ENCODE measurements at places on chromosomes 5 and 9. TPM values are rescaled to one million over a fixed set of nuclear protein-coding genes. Genes with fewer than 3 reads are reported as not detected.

The CCL19 gene
- total RNA-seq = 17.7 TPM

The MLANA gene
- total RNA-seq = not detected

DNA sequence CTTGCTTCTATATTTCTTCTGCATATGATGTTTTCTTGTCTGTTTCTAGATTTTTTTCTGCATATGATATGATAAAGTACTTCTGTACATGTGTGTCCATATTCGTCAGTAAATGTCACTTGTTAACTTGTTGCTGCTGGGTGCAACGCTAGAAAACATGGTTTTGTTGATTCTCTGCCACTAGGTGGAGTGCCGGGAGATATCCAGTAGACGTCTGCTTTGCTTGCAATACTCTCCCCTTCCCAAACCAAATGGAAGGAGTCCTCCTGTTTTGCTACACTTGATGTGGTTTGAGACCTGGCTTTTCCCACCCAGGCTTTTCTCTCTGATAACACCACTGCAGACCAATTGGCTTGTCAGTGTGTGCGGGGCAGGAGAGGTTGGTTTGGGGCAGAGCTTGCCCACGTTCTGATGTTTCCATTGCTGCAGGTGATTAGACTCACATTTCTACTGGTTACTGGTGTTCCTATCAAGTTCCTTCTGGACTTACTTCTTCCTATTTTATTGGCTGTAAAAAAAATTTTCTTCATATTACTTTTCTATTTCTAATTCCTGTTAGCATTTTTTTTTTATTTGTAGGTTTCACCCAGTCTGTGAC lies 900.0 kb upstream of the CDH10 start:
- H3K4me1 ChIP-seq = no peaks in the 10 kb centered on the region
- no peak overlapping the region for H3K27ac ChIP-seq
- no peaks in the 10 kb centered on the region for H3K36me3 ChIP-seq
- H3K4me3 ChIP-seq = no peak overlapping the region

- no peaks in the 10 kb centered on the region for H3K27me3 ChIP-seq
- H3K4me3 ChIP-seq = no peak overlapping the region
- H3K27ac ChIP-seq = no peak overlapping the region
- no peak for DNase-seq
- H3K36me3 ChIP-seq = no peaks in the 10 kb centered on the region
- H3K4me1 ChIP-seq = no peaks in the 10 kb centered on the region
Measured at GRCh38 chr5:125424402-125425141, 678.1 kb upstream of the ZNF608 start.

GRCh38 chr9:130500340-130501180 lies 55.8 kb downstream of the ASS1 start:
- H3K27ac ChIP-seq = no peak overlapping the region
- no peaks in the 10 kb centered on the region for H3K4me1 ChIP-seq

- H3K27me3 ChIP-seq = no peaks in the 10 kb centered on the region
- H3K36me3 ChIP-seq = no peaks in the 10 kb centered on the region
- H3K27ac ChIP-seq = no peak overlapping the region
- DNase-seq = no peak
- no peaks in the 10 kb centered on the region for H3K4me1 ChIP-seq
- H3K4me3 ChIP-seq = no peak overlapping the region
Measured at GRCh38 chr5:145791866-145792265, 43.3 kb downstream of the PRELID2 start.

GRCh38 chr9:130846487-130847305 lies 11.6 kb downstream of the ABL1 start:
- peaks cover 23% of the 10 kb centered on the region for H3K4me1 ChIP-seq
- no peaks in the 10 kb centered on the region for H3K36me3 ChIP-seq
- H3K4me3 ChIP-seq = peak overlapping the region; percentile 40

- H3K4me1 ChIP-seq = no peaks in the 10 kb centered on the region
- H3K27me3 ChIP-seq = no peaks in the 10 kb centered on the region
- no peaks in the 10 kb centered on the region for H3K36me3 ChIP-seq
- no peak for DNase-seq
- no peak overlapping the region for H3K4me3 ChIP-seq
Measured at GRCh38 chr5:9439531-9440292, 106.2 kb downstream of the SEMA5A start.

DNA sequence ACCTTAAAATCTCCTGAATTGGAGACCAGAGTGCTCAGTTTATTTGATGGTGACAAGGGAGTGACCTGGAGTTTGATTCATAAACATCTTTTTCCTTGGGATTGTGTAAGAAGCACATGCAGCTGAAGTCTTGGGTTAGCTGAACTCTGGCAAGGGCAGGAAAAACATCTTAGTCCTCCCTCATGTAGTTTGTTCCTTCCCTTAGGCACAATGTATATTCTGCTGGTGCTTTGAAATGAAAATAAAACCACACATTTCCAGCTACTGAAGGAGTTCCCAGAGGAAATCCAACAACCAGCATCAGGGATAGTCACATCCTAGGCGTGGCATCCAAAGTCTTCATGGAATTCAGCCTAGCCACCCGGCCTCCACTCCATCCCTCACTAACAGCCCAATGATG lies 95.2 kb upstream of the PAPPA start:
- H3K4me1 ChIP-seq = no peaks in the 10 kb centered on the region
- H3K4me3 ChIP-seq = no peak overlapping the region
- H3K36me3 ChIP-seq = no peaks in the 10 kb centered on the region
- no peaks in the 10 kb centered on the region for H3K27me3 ChIP-seq
- H3K27ac ChIP-seq = no peak overlapping the region
- DNase-seq = no peak

- H3K27ac ChIP-seq = no peak overlapping the region
- no peaks in the 10 kb centered on the region for H3K36me3 ChIP-seq
- H3K27me3 ChIP-seq = no peaks in the 10 kb centered on the region
- no peak for DNase-seq
- no peak overlapping the region for H3K4me3 ChIP-seq
- no peaks in the 10 kb centered on the region for H3K4me1 ChIP-seq
Measured at GRCh38 chr5:129971714-129972113, 67.4 kb downstream of the CHSY3 start.

DNA sequence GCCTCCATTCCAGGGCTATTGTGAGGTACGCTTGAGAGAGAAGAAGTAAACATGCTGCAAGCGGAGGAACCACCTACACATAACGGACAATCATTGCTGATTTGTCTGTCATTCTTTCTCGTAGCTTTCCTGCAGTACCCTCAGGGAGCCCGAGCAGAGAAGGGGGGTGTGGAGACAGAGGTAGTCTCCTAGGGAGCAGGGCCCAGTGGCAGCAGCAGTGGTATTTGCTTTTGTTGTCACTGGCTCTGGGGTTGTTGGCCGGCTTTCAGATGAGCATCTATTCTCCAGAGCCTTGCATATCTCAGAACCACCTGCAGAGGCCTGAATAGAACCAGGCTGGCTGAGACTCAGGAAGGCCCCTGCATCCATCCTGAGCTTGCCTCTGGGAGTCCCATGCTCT lies 19.9 kb downstream of the ENHO start:
- DNase-seq = no peak
- no peak overlapping the region for H3K4me3 ChIP-seq
- H3K36me3 ChIP-seq = no peaks in the 10 kb centered on the region
- no peak overlapping the region for H3K27ac ChIP-seq
- H3K4me1 ChIP-seq = peaks cover 17% of the 10 kb centered on the region

DNA sequence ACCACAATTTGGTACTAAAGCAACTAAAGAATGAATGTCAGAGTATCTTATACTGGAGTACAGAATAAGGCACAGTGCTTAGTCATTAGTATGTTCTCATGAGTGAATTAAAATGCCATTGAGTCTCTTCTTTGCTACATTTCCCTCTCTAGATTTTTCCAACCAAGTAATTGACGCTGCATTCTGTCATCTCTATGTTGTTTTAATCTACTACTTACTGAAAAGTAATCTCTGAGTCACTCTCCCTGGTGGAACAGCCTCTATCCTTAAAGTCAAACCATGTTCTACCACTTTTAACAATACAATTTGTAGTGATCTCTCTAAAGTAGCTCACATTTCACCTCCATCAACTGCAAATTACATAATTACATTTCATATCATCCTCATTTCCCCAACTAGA lies 495.1 kb downstream of the CDH18 start:
- H3K27ac ChIP-seq = no peak overlapping the region
- no peaks in the 10 kb centered on the region for H3K36me3 ChIP-seq
- H3K4me3 ChIP-seq = no peak overlapping the region
- no peak for DNase-seq
- H3K27me3 ChIP-seq = no peaks in the 10 kb centered on the region

DNA sequence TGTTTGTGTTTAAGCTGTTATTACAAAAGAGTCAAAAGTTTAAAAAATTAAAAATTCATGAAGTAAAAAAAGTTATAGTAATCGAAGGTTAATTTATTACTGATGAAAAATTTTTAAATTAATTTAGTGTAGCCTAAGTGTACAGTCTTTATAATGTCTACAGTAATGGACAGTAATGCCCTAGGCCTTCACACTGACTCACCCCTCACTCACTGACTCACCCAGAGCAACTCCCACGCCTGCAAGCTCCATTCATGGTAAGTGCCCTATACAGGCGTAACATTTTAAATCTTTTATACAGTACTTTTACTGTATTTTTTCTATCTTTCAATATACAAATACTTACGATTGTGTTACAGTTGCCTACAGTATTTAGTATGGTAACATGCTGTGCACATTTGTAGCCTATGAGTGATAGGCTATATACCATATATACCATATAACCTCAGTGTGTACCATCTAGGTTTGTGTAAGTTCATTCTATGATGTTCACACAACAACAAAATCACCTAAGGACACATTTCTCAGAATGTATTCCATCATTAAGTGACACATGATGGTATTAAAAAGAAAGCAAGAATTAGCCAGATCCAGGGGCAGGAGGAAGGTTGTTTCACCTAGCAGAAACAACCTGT lies 40.1 kb downstream of the DCAF10 start:
- no peak for DNase-seq
- H3K4me3 ChIP-seq = no peak overlapping the region
- no peaks in the 10 kb centered on the region for H3K27me3 ChIP-seq

GRCh38 chr9:134066526-134066912 lies 1.3 kb downstream of the BRD3 start:
- H3K36me3 ChIP-seq = no peaks in the 10 kb centered on the region
- peak; percentile 58 for DNase-seq
- H3K4me1 ChIP-seq = peaks cover 16% of the 10 kb centered on the region
- H3K27me3 ChIP-seq = no peaks in the 10 kb centered on the region

DNA sequence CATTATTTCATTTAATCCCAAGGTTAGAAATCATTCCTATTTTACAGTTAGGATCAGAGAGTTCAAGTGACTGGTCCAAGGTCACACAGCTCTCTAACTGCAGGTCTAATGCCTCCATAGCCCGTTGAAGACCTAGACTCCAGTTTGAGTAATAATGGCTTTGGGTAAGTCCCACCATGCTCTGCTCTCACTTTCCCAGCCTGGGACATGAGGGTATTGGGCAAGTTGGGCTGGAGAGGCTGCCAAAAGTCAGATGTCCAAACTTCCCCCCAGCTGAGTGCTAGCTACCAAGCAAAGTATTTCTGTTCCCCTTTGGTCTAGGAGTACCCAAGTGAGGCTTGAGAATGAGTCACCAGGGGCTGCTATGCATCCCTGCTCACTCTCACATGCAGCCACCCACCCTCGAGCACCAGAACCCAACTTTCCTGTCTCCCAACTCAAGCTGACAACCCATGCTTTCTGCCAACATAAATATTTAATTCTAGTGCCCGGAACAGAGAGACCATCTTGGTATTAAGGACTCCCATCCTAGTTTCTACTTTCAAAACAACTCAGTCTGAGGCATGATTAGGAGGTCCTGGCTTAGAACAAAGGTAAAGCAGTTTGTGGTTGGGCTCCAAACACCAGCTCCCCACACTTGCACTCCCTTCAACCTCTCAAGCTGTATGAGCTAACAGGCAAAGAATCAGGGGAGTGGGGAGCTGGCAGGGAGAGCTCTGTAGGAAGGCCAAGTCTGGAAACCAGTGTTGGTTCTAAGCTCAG lies 236.5 kb upstream of the TRIM32 start:
- H3K27me3 ChIP-seq = no peaks in the 10 kb centered on the region
- DNase-seq = no peak
- no peaks in the 10 kb centered on the region for H3K36me3 ChIP-seq
- H3K4me1 ChIP-seq = no peaks in the 10 kb centered on the region
- H3K27ac ChIP-seq = no peak overlapping the region
- no peak overlapping the region for H3K4me3 ChIP-seq

- peak overlapping the region; percentile 98 for H3K27ac ChIP-seq
- no peaks in the 10 kb centered on the region for H3K27me3 ChIP-seq
- H3K4me3 ChIP-seq = peak overlapping the region; percentile 77
- peaks cover 10% of the 10 kb centered on the region for H3K4me1 ChIP-seq
- DNase-seq = peak; percentile 81
Measured at GRCh38 chr5:81751836-81752643, 1.1 kb upstream of the SSBP2 start.

- H3K27me3 ChIP-seq = no peaks in the 10 kb centered on the region
- H3K4me3 ChIP-seq = no peak overlapping the region
- H3K4me1 ChIP-seq = no peaks in the 10 kb centered on the region
- H3K36me3 ChIP-seq = no peaks in the 10 kb centered on the region
- H3K27ac ChIP-seq = no peak overlapping the region
Measured at GRCh38 chr5:127260686-127261085, 29.9 kb upstream of the MEGF10 start.

- no peak overlapping the region for H3K27ac ChIP-seq
- H3K36me3 ChIP-seq = no peaks in the 10 kb centered on the region
- no peak for DNase-seq
- H3K27me3 ChIP-seq = no peaks in the 10 kb centered on the region
- no peak overlapping the region for H3K4me3 ChIP-seq
Measured at GRCh38 chr5:133882846-133883245, 85.6 kb downstream of the C5orf15 start.

DNA sequence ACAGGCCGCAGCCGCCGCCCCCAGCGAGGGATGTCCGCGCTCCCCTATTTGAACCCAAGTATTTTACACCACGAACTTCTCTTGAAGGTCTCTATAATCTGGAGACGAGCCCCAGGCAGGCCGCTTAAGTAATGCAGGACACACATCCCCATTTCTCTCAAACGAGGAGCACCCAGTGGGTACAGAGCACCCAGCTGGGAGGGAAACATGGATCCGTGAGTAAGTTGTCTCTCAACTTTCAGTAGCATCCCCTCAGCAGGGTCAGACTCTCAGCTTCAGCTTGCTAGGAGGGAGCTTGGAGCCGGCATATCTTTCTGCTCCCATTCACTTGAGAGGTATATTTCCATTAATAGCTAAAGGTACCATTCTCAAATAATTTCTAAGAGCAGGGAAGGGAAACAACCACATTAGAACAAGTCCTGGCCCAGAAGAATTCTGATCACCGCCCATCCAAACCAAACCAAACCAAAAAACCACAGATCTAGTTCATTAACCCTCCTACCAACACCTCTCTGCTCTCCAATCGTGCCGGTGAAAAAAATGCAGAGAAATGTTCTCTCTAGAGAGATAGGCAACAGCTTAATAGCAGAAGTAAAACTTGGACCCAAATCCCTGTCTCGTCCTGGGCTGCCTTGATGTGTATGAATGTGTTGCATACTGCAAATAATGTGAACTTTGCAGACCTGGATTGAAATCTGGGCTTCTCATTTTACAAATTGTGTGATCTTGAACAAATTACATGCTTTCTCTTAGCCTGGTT lies 910 bp downstream of the TDRD7 start:
- peak overlapping the region; percentile 82 for H3K27ac ChIP-seq
- H3K4me3 ChIP-seq = peak overlapping the region; percentile 85
- no peak for DNase-seq
- H3K36me3 ChIP-seq = no peaks in the 10 kb centered on the region
- peaks cover 8% of the 10 kb centered on the region for H3K4me1 ChIP-seq

GRCh38 chr5:91311697-91312501 lies 71.2 kb downstream of the ARRDC3 start:
- DNase-seq = peak; percentile 93
- peaks cover 18% of the 10 kb centered on the region for H3K4me1 ChIP-seq
- no peaks in the 10 kb centered on the region for H3K27me3 ChIP-seq
- no peak overlapping the region for H3K4me3 ChIP-seq

Measured in ascending aorta (tissue), 2 donors.